ENCODE measurements at places on chromosomes 7 and 10. TPM values are rescaled to one million over a fixed set of nuclear protein-coding genes. Genes with fewer than 3 reads are reported as not detected.
A peak's percentile ranks its signal among the peaks of the same experiment; 100 is the strongest.

DNA sequence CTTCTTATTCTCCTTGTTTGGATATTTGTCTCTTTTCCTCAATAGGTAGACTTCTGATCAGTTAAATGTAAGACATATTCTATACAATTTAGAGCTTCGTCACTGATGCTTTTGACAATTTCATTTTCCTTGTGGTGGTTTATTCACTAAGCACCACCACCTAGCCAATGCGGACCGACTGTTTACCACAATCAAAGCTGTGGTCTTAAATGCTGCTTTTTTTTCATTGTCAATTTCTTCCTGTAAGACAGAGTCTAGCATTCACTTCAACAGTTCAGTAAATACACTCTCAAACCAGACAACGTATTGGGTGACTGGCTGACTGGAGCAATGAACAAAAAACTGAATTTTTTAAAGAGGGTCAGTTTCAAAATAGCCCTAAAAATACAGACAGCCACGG, 239.0 kb downstream of the DNAJB6 start:
- H3K36me3 ChIP-seq, result no peaks in the 10 kb centered on the region
- H3K4me1 ChIP-seq, result no peaks in the 10 kb centered on the region
- H3K27ac ChIP-seq, result no peak overlapping the region

DNA sequence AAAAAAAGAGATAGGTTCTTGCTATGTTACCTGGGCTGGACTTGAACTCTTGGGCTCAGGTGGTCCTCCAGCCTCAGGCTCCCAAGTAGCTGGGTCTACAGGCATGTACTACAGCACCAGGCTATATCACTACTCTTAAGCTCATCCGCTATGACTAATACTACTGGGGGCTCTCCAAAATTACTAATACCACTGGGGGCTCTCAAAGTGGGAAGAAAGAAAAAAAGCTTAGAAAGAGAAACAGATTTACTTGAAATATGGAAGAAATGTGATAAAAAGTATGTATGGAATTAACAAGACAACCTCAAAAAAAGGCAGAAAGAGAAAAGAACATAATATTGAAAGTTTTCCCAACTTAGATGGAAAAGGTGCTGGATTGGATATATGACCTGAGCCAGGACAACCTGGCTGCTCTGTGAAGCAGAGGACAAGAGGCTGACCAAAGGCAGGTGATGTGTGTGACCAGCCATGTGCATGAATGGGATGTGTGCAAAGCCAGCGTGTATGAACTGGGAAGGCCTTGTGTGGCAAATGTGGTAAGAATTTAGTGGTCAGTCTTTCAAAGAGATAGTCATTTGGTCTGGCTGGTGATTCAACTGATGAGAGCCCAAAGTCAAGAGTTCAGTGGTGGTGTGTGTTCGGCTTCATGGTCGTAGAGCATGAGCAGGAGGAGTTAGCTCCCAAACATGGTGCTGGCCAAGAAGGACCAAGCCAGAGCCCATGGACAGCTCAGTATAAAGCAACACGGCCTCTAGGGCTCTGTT, 232.4 kb upstream of the KLF14 start:
- DNase-seq, result no peak
- no peaks in the 10 kb centered on the region for H3K4me1 ChIP-seq
- no peak overlapping the region for H3K27ac ChIP-seq
- H3K27me3 ChIP-seq, result no peaks in the 10 kb centered on the region

Gene CCNJ
- 46.6 TPM for total RNA-seq

DNA sequence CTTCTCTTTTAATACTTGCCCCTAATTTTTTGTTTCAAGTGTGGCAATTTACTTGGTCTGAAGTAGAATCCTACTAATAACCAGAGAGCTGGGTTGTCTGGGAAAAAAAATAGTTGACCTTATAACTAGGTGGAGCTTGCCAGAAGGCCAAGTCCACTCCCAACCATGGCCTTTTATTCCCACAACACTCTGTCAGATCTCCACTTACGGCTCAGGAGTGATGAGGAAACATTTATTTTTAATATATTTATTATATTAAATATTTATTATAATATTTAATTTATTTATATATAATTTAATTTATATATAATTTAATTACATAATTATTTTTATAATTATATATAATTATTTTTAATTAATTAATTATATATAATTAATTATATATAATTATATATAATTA, 58.8 kb downstream of the TSPAN12 start:
- no peak for DNase-seq
- H3K27ac ChIP-seq, result no peak overlapping the region
- no peak overlapping the region for H3K4me3 ChIP-seq
- H3K36me3 ChIP-seq, result peaks cover 23% of the 10 kb centered on the region
- no peaks in the 10 kb centered on the region for H3K4me1 ChIP-seq
- no peaks in the 10 kb centered on the region for H3K27me3 ChIP-seq

- H3K4me3 ChIP-seq, result no peak overlapping the region
- peaks cover 11% of the 10 kb centered on the region for H3K4me1 ChIP-seq
- H3K27me3 ChIP-seq, result no peaks in the 10 kb centered on the region
- no peaks in the 10 kb centered on the region for H3K36me3 ChIP-seq
- peak overlapping the region; percentile 73 for H3K27ac ChIP-seq
Observed at GRCh38 chr7:131517218-131517923, 39.1 kb downstream of the PODXL start.

DNA sequence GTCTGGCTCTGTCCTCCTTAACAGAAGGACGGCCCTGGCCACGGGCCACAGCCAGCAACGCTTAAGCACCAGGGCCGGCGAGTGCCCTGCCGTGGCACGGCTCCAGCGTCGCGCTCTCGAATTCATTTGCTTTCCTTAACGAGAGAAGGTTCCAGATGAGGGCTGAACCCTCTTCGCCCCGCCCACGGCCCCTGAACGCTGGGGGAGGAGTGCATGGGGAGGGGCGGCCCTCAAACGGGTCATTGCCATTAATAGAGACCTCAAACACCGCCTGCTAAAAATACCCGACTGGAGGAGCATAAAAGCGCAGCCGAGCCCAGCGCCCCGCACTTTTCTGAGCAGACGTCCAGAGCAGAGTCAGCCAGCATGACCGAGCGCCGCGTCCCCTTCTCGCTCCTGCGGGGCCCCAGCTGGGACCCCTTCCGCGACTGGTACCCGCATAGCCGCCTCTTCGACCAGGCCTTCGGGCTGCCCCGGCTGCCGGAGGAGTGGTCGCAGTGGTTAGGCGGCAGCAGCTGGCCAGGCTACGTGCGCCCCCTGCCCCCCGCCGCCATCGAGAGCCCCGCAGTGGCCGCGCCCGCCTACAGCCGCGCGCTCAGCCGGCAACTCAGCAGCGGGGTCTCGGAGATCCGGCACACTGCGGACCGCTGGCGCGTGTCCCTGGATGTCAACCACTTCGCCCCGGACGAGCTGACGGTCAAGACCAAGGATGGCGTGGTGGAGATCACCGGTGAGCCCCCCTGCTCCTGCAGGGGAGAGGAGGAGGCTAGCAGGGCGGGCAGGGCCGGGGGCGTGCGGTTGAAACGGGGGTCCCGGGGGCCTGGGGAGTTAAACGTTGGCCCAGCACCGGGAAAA, at the start of gene HSPB1:
TSS of gene HSPB1 (plus strand) at position 327 of the 855 bp plus-strand sequence. CDS start at position 367, 40 bp downstream.
- no peak for DNase-seq
- H3K4me3 ChIP-seq, result peak within 1 kb of the TSS; percentile 76
- H3K27me3 ChIP-seq, result peaks cover 4% of the 10 kb centered on the region
- H3K4me1 ChIP-seq, result peaks cover 18% of the 10 kb centered on the region

DNA sequence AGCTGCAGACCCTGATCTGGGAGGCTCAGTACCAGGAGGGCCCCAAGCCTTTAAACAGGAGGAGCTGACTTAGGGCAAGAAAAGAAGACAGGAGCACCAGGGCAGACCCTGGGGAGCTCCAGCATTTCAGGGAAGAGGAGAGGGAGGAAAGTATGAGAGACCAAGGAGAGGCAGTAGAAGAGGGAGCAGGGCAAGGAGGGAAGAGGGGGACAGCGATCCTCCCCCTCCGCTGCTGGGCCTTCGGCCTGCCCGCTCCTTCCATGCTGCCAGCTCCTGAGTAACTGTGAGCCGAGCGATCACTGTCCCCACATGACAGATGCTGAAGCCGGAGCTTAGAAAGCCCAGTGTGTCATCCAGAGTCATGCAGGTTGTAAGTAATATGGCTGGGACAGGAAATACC, 65.9 kb downstream of the ALOX5 start:
- no peaks in the 10 kb centered on the region for H3K27me3 ChIP-seq

Gene CLIP2
- total RNA-seq, result 42.0 TPM

GRCh38 chr10:72704117-72704516, 12.2 kb downstream of the MCU start:
- peaks cover 16% of the 10 kb centered on the region for H3K4me1 ChIP-seq
- DNase-seq, result no peak
- H3K4me3 ChIP-seq, result no peak overlapping the region
- no peak overlapping the region for H3K27ac ChIP-seq

Gene TAS2R40
- not detected for total RNA-seq

Gene SORCS1
- total RNA-seq, result 13.6 TPM

Gene SPDYE5
- not detected for total RNA-seq

DNA sequence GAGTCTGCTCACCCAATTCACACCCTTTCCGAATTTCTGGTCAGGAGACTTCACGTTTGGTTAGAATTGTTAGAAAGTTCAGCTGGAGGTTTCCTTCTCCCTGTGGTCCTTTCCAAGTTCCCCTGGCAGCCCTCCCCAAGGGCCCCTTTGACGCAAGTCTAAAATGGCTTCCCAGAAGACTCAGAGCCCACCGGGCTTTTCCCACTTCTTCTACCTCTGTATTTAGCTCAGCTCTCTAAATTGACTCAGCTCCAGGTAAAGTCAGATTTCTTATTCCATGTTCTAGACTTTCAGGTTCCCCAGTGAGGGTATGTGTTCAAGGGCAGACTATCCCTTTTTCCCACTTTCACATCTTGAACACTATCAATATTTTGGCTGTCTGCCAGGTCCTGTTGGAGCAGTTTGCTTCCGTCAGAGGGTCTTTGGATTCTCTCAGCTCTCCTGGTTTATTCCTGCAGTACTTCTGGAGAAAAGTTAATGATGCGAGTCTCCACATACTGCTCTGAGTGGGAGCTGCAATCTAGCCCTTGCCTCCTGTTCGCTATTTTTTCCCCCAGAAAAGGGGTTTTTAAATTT, 53.1 kb upstream of the ZNF273 start:
- no peak for DNase-seq
- no peaks in the 10 kb centered on the region for H3K36me3 ChIP-seq
- no peak overlapping the region for H3K4me3 ChIP-seq
- no peaks in the 10 kb centered on the region for H3K4me1 ChIP-seq
- H3K27me3 ChIP-seq, result no peaks in the 10 kb centered on the region

Gene FAM237B
- not detected for total RNA-seq
